Right lung (tissue), 10 donors: ENCODE measurements at places on chromosomes 16 and 17. TPM values are rescaled to one million over a fixed set of nuclear protein-coding genes. Genes with fewer than 3 reads are reported as not detected.

The GAST gene
- polyA plus RNA-seq = not detected

The CA7 gene
- polyA plus RNA-seq = not detected

The RPRML gene
- polyA plus RNA-seq = not detected

The GRIN2C gene
- 0.18 TPM for polyA plus RNA-seq

The RPL13 gene
- polyA plus RNA-seq = 2,543 TPM

The PLEKHH3 gene
- 42.2 TPM for polyA plus RNA-seq

The AANAT gene
- 0.05 TPM for polyA plus RNA-seq

The C16orf86 gene
- 2.0 TPM for polyA plus RNA-seq

The BICDL2 gene
- polyA plus RNA-seq = 2.2 TPM

The YPEL2 gene
- polyA plus RNA-seq = 15.3 TPM

The TNFRSF13B gene
- not detected for polyA plus RNA-seq

The TRIM25 gene
- 35.1 TPM for polyA plus RNA-seq

The GJD3 gene
- not detected for polyA plus RNA-seq

The SCIMP gene
- 2.2 TPM for polyA plus RNA-seq

The SLC12A3 gene
- 0.05 TPM for polyA plus RNA-seq

The KSR1 gene
- 71.7 TPM for polyA plus RNA-seq

The COASY gene
- 43.9 TPM for polyA plus RNA-seq

The TNK1 gene
- polyA plus RNA-seq = 6.8 TPM

The UNC119 gene
- polyA plus RNA-seq = 44.4 TPM

The PSMD7 gene
- 85.5 TPM for polyA plus RNA-seq

The PRR35 gene
- not detected for polyA plus RNA-seq

The CHST6 gene
- polyA plus RNA-seq = 1.6 TPM

The ZNF771 gene
- 4.9 TPM for polyA plus RNA-seq

The G6PC1 gene
- 0.04 TPM for polyA plus RNA-seq
